ENCODE measurements at places on chromosomes 12 and 14. TPM values are rescaled to one million over a fixed set of nuclear protein-coding genes. Genes with fewer than 3 reads are reported as not detected.

The SSPN gene
- 11.9 TPM for total RNA-seq

GRCh38 chr12:4272424-4273272 lies 914 bp upstream of the CCND2 start:
- DNase-seq, result no peak

The NUDT4 gene
- 38.9 TPM for total RNA-seq

DNA sequence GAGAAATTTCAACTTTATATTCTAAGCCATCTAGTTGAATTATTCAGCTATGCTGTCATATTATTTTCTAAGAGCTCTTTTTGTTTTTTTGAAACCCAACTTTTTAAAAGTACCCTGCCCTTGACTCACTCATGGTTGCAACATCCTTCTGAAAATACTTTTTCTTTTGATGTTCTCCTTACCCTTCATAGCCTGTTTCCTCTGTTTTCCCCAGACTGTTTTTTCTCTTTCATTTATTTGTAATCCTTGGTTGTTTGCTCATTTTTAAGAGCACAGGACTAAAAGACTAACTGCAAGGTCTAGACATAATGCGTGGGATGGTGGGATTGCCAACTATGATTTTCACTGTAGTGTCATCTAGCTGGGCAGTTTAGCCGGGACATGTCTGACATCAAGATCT lies 21.2 kb upstream of the CDKL1 start:
- no peak for DNase-seq

DNA sequence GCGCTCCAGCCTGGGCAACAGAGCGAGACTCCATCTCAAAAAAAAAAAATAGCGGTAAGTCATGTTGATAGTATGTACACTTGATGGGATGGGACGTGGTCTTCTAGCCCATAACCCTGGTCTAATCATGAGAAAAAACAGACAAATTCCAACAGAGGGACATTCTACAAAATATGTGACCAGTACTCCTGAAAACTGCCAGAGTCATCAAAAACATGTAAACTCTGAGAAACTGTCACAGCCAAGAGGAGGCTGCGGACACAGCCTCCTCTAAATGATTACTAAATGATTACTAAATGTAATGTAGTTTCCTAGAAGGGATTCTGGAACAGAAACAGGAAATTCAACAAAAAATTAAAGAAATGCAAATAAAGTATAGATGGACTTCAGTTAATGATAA lies 20.9 kb downstream of the CDKL1 start:
- DNase-seq, result no peak

The CPNE6 gene
- not detected for total RNA-seq

The KLRK1 gene
- not detected for total RNA-seq

- DNase-seq, result no peak
Measured at GRCh38 chr12:131466306-131466705, 244.6 kb upstream of the SFSWAP start.

DNA sequence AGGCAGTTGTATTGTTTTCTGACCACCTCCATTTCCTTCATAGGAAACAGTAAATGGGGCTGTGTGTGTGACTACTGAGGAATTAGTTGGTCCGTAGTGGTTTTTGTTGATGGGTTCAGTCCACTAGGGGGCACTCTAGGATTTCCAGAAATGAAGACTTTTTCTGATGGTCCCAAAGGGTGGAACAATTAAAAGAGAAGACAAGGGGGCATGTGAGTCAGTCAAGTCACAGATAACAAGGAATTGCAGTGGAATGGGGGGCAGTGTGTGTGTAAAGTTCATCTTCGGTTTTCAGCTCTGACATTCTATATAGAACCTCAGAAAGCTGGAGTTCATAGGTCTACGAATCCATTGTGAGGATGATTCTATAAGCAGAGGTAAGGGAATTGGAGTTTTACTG lies 186.6 kb upstream of the OR4E1 start:
- DNase-seq, result peak; percentile 40

GRCh38 chr14:63652406-63652805 lies 10.7 kb upstream of the WDR89 start:
- DNase-seq, result no peak

The CFAP54 gene
- 0.77 TPM for total RNA-seq

DNA sequence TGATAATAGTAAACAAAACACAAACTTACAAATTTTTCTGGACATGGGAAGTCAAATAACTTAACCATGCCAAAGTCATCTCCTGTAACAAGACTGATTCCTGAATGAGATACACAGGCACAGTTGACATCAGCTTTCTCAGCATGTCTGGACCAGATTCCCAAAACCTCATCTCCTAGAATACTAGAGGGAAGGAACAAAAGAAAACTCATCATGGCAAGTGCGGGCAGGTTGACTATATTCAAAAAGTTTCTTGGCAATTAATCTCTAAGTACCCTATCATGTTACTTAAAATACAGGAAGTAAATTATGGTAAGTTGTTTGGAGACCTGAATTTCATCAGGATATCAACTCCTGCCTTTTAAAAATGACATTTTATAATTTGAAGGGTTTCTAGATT lies 53.9 kb downstream of the ZC3H14 start:
- DNase-seq, result no peak

DNA sequence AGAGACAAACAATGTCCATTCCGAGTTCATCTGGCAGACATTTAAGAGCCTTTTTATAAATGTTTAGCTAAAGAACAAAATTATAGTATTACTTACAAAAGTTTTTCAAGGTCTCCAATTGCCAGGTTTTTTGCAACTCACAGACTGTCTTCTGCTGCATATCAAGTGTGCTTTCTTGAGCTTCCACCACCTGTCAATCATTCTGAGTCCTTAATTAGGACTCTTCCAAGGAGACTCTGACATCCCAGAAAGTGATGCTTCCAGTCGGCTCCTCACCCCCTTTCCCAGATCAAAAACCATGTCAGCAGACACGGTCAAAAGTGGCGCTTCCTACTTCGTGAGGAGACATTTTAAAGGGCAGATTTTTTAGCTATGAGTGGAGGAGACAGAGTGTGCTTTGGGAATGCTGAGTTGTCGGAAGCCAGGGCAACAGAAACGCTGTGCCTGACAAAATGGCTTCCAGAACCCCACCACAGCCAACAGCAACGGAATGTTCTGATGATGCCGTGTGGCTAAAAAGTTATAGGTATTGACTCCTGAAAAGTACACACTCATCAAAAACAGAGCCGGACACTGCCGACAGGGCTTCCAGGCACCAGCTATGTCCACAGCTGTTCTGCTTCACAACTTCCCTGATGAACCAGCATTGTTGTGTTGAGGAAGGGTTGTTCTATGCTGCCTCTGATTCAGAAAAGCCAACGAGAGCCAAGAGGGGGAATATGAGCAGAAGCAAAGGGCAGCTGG lies 116.1 kb upstream of the SLC35F4 start:
- DNase-seq, result no peak

The TESPA1 gene
- total RNA-seq, result not detected

DNA sequence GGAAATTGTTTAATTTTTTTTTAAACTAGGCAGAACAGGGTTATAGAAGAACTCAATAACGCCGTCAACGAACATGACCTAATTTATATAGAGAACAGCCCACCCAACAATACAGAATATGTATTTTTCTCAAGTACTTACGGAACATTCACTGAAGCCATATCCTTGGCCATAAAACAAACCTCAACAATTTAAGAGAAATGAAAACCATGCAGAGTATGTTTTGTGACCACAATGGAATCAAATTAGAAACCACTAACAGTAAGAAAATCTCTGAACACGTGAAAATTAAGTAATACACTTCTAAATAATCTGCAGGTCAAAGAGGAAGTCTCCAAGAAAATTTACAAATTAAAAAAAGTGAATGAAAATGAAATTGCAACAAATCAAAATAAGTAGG lies 9.4 kb downstream of the SART3 start:
- no peak for DNase-seq

DNA sequence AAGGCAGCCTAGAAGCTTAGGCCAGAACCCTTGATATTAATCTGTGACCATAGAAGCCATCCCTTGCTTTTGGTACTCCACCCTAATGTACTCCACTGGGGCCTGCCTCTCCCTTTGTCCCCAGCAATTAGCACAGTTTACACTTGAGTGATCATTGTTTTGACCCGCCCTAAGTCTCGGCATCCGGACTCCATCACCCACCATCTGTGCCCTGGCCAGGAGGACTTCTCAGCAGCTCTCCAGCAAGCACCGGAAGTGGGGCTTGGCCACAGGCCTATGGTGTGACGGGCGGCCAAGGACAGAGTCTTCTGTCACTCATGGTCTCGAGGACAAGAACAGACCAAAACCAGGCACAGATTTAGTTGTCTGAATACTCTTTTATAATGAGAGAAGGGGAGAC lies 126.5 kb upstream of the NTF3 start:
- DNase-seq, result no peak

- peak; percentile 60 for DNase-seq
Measured at GRCh38 chr14:63551332-63551731, 8.2 kb upstream of the PPP2R5E start.

The OTOGL gene
- 3.1 TPM for total RNA-seq

The CD69 gene
- total RNA-seq, result 0.75 TPM

The SMCO3 gene
- total RNA-seq, result not detected

GRCh38 chr12:25884920-25885234 lies 73.6 kb upstream of the RASSF8 start:
- DNase-seq, result no peak

DNA sequence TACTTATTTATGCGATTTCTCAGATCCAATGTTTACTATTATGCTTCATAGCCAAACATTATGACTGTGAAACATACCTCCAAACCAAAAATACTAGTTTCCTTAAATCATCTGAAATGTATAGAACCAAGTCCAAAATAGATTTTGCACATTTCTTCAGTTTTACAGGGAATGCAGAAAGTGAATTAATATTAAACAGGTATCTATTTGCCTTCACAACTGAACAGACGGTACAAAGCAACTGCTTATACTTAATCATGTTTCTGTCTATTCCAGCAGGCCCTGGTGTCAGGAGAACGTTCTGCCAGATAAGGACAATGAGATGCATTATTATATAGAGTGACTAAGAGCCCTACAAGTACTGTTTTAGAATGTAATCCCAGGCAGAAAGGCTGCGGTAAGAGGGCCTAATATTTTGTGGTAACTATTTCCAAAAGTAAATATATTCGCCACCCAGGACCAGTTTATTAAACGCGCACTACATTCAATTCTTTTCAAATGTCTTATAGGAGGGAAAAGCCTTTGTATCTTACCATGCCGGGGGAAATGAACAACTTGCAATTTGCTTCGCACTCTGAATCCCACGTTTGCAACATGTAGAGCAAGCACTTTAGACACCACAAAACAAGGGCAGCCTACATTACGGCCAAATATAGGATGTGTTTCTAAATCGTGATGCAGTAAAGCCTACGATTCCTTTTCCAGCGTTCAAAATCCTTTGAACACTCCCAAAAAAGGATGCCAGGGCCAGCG lies 1.5 kb downstream of the CORO1C start:
- peak; percentile 79 for DNase-seq

DNA sequence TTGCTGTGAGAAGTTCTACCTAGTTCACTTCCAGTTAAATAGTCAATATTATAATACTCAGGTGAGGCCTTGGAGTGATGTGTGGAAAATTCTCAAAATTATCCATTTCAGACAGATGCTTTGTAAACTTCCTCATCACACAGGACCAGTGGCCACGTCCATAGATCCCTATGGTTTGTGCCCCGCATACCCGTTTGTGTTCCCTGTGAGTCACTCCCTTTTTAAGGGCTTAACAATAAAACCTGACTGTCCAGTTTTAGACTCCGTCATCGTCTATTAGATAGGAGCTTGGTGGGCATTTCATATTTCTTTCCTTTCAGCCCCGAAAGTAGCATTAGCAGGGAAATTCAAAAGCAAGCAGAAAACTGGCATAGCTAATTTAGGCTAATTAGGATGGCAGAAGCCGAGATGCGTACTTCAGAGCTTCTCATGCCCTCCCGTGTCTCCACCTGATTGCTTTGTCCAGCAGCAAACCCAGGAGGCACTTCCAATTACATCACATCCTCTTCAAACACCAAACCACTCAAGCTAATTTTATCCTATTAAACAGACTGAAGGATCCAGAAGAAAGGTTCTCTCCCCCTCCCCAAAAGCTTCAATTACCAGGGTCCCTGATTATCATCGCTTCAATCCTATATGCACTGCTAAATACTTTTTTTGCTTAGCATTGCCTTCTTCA lies 186.6 kb upstream of the OTX2 start:
- peak; percentile 96 for DNase-seq

- DNase-seq, result no peak
Measured at GRCh38 chr12:127811988-127812387, 455.0 kb upstream of the TMEM132C start.

The LTBR gene
- 163 TPM for total RNA-seq

- no peak for DNase-seq
Measured at GRCh38 chr14:103604620-103605019, 24.4 kb upstream of the KLC1 start.

DNA sequence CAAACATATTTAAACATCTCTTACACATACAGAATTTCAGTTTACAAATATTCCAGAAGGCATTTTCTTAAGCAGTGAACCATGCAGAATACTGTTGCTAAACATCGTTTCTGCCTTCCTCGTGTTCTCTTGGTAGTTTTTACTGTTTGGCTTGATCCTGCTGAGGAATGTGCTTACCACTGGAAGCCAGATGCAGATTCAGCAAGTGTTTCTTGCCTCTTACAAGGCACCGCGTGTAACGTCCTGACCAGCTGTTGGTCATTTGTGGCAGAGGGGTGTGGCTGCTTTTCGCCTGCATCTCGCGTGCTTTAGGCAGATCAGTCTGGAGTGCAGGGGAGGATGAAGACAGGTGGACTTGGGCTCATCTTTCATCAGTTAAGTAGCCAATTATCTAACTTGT lies 12.4 kb downstream of the EIF2B1 start:
- DNase-seq, result no peak
